Caco-2 (cell line): ENCODE measurements at places on chromosomes 3 and 15. TPM values are rescaled to one million over a fixed set of nuclear protein-coding genes. Genes with fewer than 3 reads are reported as not detected.
A peak's percentile ranks its signal among the peaks of the same experiment; 100 is the strongest.

DNA sequence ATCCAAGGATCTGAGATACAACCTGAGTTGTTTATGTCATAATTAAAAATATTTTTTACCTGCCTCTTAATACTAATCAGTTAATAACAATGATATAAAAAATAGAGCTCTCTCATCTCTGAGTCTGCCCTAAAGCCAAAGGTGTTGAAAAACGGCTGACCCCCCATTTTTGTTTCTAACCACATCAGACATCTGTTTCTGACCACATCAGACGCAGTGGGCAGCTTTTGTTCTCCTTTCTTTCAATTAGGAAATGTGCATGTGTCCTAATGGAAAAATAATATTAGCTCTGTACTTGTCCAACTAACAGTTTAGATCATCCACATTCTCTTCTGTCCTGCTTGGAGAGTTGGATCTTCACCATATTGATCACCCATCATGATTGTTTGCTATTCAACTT lies 144.6 kb downstream of the SHOX2 start:
- H3K27ac ChIP-seq = no peak overlapping the region
- H3K4me1 ChIP-seq = no peaks in the 10 kb centered on the region
- no peaks in the 10 kb centered on the region for H3K27me3 ChIP-seq
- no peak for DNase-seq

DNA sequence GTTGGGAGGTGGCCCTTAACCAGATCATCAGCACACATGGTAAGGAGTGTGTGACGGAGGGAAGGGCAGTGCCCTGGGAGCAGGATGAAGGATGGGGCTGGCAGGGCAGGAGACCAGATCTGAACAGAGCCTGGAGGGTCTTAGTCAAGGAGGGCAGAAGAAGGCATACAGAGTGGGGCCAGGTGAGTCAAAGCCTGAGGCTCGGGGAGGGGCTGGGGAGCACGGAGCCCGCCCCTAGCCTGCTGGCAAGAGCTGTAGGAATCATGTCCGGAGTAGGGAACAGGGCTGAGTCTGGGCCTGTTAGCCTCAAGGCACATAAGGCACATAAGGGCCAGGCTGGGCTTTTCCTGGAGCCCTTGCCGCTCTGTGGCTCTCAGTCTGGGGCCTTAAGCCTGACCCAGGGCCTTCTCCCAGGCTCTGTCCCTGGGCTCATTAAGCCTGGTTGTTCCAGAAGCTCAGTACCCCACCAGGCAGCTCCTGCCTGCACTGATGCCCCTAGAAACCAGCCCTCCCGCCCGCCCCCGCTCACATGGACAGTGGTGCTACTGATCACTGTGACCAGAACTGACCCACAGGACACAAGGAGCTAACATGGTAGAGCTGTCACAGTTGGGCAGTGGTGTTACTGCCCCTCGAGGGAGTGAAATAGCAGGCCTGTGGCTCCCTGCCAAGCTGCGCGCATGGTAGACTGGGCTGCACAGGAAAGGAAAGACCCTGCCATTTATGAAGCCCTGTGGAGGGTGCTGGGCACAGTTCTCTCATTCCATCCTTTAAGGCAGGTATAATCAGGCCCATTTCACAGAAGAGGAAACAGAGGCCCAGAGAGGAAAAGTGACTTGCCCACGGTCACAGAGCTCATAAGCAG lies 14.6 kb downstream of the ISG20 start:
- no peaks in the 10 kb centered on the region for H3K27me3 ChIP-seq
- H3K4me1 ChIP-seq = no peaks in the 10 kb centered on the region
- DNase-seq = no peak
- no peaks in the 10 kb centered on the region for H3K36me3 ChIP-seq
- H3K4me3 ChIP-seq = no peak overlapping the region

DNA sequence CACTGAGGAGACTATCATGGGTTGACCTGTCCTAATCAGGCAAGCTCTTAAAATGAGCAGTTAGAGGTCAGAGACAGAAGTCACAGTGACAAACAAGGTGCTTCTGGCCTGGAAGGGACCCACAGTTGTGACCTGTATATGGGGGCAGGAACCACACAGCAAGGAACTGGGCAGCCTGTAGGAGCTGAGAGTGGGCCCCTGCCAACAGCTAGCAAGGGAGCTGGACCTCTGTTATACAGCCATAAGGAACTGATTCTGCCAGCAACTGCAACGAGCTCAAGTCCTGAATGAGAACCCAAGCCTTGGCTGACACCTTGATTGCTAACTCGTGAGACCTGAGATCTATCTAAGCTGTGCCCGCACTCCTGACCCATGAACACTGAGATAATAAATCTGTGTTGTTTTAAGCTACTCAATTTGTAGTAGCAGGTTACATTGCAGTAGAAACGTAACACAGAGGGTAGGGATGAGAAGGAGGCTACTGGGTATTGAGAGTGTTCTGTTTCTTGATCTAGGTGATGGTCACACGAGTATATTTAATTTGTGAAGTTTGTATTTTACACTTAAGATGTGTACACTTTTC lies 44.5 kb upstream of the MAGI1 start:
- no peaks in the 10 kb centered on the region for H3K27me3 ChIP-seq
- H3K27ac ChIP-seq = peak overlapping the region; percentile 53
- H3K36me3 ChIP-seq = no peaks in the 10 kb centered on the region
- no peak for DNase-seq
- no peak overlapping the region for H3K4me3 ChIP-seq

GOLGA8T gene
- total RNA-seq = not detected in 2 replicates

DNA sequence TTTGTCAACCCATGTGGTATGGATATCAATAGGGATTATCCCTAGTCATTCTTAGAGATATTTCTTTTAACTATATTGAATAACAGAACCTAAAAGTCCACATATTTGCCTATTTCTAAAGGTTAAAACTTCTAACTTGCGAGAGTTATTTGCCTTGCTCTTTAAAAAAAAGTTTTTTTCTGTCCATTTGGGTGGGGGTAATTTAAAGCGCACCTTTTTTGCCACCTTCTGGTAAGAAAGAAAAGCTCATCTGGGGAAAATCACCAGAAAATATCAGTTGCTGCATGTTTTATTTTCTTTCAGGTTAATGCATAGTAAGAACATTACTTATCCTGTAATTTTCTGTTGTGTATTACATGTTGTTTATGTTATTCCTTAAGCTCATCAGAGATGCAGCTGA lies 242.0 kb upstream of the GOLGA6L4 start:
- H3K27ac ChIP-seq = no peak overlapping the region
- no peak overlapping the region for H3K4me3 ChIP-seq
- no peaks in the 10 kb centered on the region for H3K4me1 ChIP-seq
- no peaks in the 10 kb centered on the region for H3K27me3 ChIP-seq
- DNase-seq = peak; percentile 5

GRCh38 chr3:174955513-174956016 lies 96.4 kb downstream of the NAALADL2 start:
- DNase-seq = peak; percentile 65
- no peak overlapping the region for H3K4me3 ChIP-seq
- H3K27ac ChIP-seq = peak overlapping the region; percentile 70

DAZL gene
- not detected in 2 replicates for total RNA-seq

- no peak overlapping the region for H3K27ac ChIP-seq
- H3K27me3 ChIP-seq = no peaks in the 10 kb centered on the region
- no peak for DNase-seq
- no peaks in the 10 kb centered on the region for H3K36me3 ChIP-seq
Measured at GRCh38 chr3:126935756-126936509, 47.0 kb upstream of the PLXNA1 start.
